ENCODE measurements at places on chromosomes 2 and 18.

- DNase-seq: no peak
These were observed 73.4 kb upstream of the ATL2 start for GRCh38 chr2:38450509-38450908.

GRCh38 chr2:18630541-18630940 is 41.2 kb upstream of the NT5C1B start:
- no peak for DNase-seq

DNA sequence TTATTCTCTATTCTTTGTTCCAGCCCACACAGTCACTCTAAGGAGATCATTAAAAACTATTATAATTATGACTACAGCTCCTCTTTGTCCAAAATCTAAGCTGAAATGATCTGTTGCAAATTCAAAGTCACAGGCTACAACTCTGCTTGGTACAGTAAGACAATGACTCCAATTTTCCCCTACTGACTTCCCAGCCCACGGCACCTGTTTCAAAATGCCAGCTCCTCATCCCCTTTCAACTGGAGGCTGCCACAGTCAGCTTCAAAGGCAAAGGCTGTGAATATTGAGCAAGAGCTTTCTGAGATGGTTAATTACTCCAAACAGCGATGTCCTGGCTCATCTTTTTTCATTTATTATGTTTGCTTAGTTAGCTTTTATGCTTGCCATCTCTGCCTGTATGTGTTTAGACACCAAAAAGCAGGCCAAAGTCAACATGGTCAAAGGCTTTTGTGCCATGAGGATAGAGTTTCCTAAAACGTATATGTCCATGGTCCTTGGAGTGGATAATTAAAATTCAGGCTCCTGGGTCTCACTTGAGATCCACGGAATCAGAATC is 141.1 kb downstream of the DOCK10 start:
- no peak for DNase-seq

- no peak for DNase-seq
These were observed 49.9 kb upstream of the CYP1B1 start for GRCh38 chr2:38125842-38126241.
